A549 treated with Mapracorat at 1 μM for 4 hours (cell line): ENCODE measurements at places on chromosomes 7 and 10. TPM values are rescaled to one million over a fixed set of nuclear protein-coding genes. Genes with fewer than 3 reads are reported as not detected.

The PON2 gene
- total RNA-seq, result 330 to 385 TPM (median 371 TPM) in 5 replicates

The GIMAP7 gene
- not detected in 5 replicates for total RNA-seq

The TRPV5 gene
- total RNA-seq, result not detected in 5 replicates

The SLC18A3 gene
- not detected in 5 replicates for total RNA-seq

The HOXA4 gene
- total RNA-seq, result 1.3 to 2.2 TPM (median 1.8 TPM) in 5 replicates

The CRHR2 gene
- 0.05 to 0.08 TPM (median 0.05 TPM) in 4 of 5 replicates, not detected in the other for total RNA-seq

The NRP1 gene
- 57.5 to 79.9 TPM (median 67.9 TPM) in 5 replicates for total RNA-seq

The IGF2BP3 gene
- total RNA-seq, result 21.3 to 32.5 TPM (median 29.1 TPM) in 5 replicates

The UCMA gene
- total RNA-seq, result not detected in 5 replicates

The WASL gene
- 18.1 to 23.2 TPM (median 22.9 TPM) in 5 replicates for total RNA-seq

The CASD1 gene
- 6.5 to 11.6 TPM (median 9.7 TPM) in 5 replicates for total RNA-seq

The EPDR1 gene
- 66.2 to 84.7 TPM (median 82.9 TPM) in 5 replicates for total RNA-seq

The KAZALD1 gene
- 2.0 to 3.0 TPM (median 2.8 TPM) in 5 replicates for total RNA-seq

The CFTR gene
- not detected in 5 replicates for total RNA-seq

The MBL2 gene
- not detected in 5 replicates for total RNA-seq

The PHTF2 gene
- 11.6 to 17.4 TPM (median 16.6 TPM) in 5 replicates for total RNA-seq

The TMEM140 gene
- 0.95 to 1.2 TPM (median 1.0 TPM) in 5 replicates for total RNA-seq

The METTL27 gene
- total RNA-seq, result 6.3 to 12.0 TPM (median 10.8 TPM) in 5 replicates

The HOGA1 gene
- 1.6 to 2.6 TPM (median 1.8 TPM) in 5 replicates for total RNA-seq

The BCAP29 gene
- total RNA-seq, result 33.0 to 39.8 TPM (median 38.4 TPM) in 5 replicates

The FAM241B gene
- total RNA-seq, result 15.9 to 17.9 TPM (median 17.7 TPM) in 5 replicates

The MYO1G gene
- total RNA-seq, result 0.12 to 0.28 TPM (median 0.16 TPM) in 5 replicates

The NUTM2E gene
- total RNA-seq, result 0.08 to 0.33 TPM (median 0.24 TPM) in 5 replicates

The PHKG1 gene
- total RNA-seq, result 0.19 to 0.58 TPM (median 0.26 TPM) in 5 replicates

The OIT3 gene
- 0.11 TPM in 1 of 5 replicates, not detected in the others for total RNA-seq

The ATP6V1F gene
- 237 to 276 TPM (median 253 TPM) in 5 replicates for total RNA-seq

The SOSTDC1 gene
- total RNA-seq, result not detected in 5 replicates

The EPHB4 gene
- 33.1 to 44.5 TPM (median 43.5 TPM) in 5 replicates for total RNA-seq

The SPDYE8 gene
- total RNA-seq, result not detected in 5 replicates

The ESYT2 gene
- total RNA-seq, result 69.4 to 102 TPM (median 93.5 TPM) in 5 replicates

The CCL26 gene
- total RNA-seq, result 8.5 to 9.9 TPM (median 9.6 TPM) in 5 replicates

The PCGF6 gene
- 11.2 to 11.9 TPM (median 11.5 TPM) in 5 replicates for total RNA-seq

The SNX10 gene
- 3.8 to 5.4 TPM (median 4.8 TPM) in 5 replicates for total RNA-seq

The ANKIB1 gene
- 15.4 to 20.5 TPM (median 19.8 TPM) in 5 replicates for total RNA-seq

The MMP21 gene
- total RNA-seq, result 0.08 to 0.11 TPM in 2 of 5 replicates, not detected in the others
